ENCODE measurements at places on chromosomes 4 and X.

DNA sequence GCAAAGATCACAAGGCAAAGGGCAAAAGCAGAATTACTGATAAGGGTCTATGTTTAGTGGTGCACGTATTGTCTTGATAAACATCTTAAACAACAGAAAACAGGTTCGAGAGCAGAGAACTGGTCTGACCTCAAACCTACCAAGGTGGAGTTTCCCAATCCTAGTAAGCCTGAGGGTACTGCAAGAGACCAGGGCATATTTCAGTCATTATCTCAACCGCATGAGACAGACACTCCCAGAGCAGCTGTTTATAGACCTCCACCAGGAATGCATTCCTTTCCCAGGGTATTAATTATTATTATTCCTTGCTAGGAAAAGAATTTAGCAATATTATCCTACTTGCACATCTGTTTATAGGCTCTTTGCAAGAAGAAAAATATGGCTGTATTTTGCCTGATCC, 51.5 kb downstream of the NPNT start:
- no peak for DNase-seq

- DNase-seq: no peak
These were observed 144.2 kb upstream of the SH3RF1 start for GRCh38 chr4:169414913-169415312.

GRCh38 chr4:845233-845835, 19.4 kb upstream of the CPLX1 start:
- DNase-seq: no peak

- DNase-seq: no peak
These were observed 6.8 kb upstream of the CHIC1 start for GRCh38 chrX:73556159-73556558.

DNA sequence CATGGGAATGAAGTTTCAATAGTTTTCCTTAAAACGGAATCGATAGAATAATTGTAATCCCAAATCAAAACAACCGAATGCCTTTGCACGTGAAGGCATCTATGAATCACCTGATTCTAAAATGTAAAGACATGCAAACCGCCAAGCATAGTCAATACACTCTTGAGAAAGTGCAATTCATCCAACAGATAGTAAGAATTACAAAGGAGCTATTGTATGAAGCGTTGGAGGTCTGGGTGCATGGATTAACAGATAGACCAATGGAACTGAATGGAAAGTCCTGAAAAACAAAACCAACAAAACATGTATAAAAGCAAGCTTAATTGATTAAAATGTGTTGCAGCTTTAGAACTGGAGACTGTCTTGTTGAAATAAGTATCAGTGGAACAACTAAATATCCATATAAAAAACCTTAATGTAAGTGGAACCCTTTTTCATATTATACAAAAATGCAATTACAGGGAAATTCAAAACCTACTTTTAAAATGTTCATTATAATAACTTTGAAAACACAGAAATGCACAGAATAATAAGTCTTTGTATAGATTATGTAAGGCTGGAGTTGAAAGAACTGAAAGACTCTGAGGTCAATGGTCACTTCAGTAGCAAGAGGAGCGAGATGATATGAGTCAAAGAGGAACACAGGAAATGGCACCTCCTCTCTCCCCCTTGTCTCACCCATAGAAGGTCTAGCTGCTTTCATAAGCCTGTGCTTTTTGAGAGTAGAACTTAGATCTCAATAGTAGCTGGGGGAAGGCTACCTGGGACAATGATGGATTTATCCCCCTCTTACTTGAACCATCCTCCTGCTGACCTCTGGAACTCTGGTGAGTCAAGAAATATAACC, 20.1 kb downstream of the MAGEC2 start:
- DNase-seq: no peak

- no peak for DNase-seq
These were observed 29.3 kb upstream of the PTPN13 start for GRCh38 chr4:86564795-86565194.
